A673 (cell line): ENCODE measurements at places on chromosomes 2 and 18.

GRCh38 chr2:197838036-197838435 lies 33.6 kb downstream of the PLCL1 start:
- DNase-seq = no peak

DNA sequence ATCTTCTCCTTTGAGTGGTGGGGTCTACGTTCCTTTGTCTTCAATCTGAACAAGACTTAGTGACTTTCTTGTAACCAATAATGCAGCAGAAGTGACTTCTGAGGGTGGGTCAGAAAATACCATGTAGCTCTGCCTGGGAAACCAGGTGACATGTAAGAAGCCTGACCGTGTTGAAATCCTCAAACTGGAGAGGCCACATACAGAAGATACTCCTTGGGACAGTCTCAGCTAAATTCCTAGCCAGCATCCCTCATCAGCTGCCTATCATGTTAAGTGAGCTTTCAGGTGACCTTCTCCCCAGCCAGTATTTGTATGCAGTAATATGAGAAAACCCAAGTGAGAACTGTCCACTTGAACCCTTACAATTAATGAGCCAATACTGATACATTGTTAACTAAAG lies 27.0 kb downstream of the PPM1B start:
- DNase-seq = no peak

DNA sequence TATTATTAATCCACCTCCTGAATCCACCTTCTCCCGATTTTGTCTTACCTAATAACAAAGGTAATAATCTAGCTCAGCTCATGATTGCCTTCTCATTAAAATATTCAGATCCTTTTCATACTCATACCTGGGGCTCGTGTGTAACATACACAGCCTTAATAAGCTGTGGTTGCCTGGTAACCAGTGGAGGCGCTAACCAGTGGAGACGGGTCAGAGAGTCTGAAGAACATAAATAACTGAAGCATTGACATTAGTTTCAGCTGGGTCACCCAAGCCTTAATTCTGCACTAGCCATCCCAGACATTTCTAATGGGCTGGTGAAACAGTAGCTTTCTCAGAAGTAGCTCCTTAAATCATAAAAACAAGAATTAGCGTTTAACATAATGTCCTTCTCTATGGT lies 14.8 kb upstream of the DTNA start:
- no peak for DNase-seq

- no peak for DNase-seq
Observed at GRCh38 chr2:216133397-216133796, 24.2 kb downstream of the XRCC5 start.

GRCh38 chr2:218369330-218369729 lies 12.7 kb downstream of the CATIP start:
- DNase-seq = no peak

DNA sequence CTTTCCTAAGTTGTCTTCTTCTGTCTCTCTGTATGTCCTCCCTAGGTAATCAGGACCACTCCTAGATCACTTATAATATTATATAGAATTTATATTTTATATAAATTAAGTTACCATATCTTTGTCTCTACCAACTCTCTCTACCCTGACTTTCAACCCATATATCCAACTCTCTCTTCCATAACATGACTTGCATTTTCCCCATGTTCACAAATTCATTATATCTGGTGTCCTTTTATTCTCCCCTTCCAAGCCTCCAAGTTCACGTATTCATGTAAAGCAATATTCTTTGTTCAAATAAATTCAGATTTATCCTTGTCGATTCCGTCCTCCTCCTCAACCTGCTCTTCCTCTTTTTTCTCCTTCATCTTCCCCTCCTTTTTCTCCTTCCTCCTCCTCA lies 127.5 kb downstream of the XIRP2 start:
- DNase-seq = no peak

DNA sequence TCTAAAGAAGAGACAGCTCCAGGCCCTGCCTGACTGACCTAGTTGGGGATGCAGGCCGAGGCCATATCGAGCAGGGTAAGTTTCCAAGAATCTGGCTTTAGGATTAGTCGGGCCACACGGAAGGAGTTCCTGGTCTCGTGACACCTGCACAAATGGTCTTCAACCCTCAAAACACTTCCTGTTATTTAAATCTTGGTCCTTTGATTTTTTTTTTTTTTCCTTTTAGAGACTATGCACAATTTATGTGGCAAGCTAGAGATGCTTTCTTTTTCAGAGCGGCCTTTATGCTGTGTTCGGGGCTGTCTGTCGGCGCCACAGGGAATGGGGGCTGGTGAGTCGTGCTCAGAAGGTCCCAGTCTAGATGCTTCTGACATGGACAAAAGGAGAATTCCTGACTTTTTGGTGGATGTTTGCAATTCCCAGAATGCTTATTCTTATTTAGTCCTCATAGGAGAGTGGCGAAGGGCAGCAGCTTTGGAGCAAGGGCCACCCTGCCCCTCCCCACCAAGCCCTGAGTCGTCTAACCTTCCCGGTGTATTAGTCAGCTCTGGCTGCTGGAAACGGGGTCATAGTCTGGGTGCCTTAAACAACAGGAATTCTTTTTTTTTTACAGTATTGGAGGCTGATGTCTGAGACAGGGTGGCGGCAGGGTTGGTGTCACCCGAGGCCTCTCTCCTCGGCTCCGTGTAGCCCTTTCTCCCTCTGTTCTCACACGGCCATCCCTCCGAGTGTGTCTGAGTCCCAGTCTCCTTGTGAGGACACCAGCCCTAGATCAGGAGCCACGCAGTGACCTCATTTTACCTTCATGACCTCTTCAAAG lies 27.4 kb downstream of the HPCAL1 start:
- DNase-seq = no peak

DNA sequence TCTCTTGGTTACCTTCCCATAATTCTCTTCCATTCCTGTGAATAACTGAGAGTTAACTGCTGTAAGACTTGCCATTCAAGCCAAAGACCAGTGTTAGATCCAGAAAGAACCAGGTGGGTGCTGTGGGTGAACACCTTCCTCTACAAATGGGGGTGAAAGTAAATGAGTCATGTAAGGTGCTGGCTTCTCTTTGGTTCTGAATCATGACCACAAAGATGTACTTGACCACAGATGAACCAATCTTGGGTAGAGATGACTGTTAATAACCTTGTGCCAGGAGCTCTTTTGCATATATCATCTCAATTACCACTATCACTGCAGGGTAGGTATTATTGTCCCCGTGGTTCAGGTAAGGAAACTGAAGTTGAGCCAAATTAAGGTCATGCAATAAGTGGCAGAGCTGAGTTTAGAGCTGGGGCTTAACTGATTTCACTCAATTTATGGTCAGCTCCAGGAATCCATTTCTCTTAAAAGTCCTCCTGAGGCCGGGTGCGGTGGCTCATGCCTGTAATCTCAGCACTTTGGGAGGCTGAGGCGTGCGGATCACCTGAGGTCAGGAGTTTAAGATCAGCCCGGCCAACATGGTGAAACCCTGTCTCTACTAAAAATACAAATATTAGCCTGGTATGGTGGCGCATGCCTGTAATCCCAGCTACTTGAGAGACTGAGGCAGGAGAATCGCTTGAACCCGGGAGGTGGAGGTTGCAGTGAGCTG lies 244.9 kb upstream of the CXCR4 start:
- DNase-seq = no peak

DNA sequence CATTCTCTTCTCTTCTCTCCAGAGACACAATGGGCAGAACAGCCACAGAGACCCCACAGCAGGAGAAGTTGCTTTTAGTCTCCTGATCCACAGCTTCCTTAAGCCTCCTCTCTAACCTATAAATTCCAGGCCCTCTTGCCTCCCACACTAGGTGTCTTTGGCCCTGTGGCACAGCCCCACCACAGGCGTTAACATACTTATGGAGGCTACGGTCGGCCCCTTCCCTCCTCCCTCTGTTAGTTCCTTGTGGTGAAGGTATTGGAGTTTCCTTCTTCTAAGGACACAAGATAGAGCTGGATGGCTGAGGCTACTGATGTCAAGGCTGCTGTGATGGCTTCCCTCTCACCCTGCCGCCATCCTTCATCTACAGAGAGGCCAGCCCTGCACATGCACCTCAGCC lies 123.5 kb upstream of the ACAA2 start:
- DNase-seq = no peak

- no peak for DNase-seq
Observed at GRCh38 chr2:46798998-46799698, 116.5 kb downstream of the MCFD2 start.
